ENCODE measurements at places on chromosomes 2 and 18. TPM values are rescaled to one million over a fixed set of nuclear protein-coding genes. Genes with fewer than 3 reads are reported as not detected.

DNA sequence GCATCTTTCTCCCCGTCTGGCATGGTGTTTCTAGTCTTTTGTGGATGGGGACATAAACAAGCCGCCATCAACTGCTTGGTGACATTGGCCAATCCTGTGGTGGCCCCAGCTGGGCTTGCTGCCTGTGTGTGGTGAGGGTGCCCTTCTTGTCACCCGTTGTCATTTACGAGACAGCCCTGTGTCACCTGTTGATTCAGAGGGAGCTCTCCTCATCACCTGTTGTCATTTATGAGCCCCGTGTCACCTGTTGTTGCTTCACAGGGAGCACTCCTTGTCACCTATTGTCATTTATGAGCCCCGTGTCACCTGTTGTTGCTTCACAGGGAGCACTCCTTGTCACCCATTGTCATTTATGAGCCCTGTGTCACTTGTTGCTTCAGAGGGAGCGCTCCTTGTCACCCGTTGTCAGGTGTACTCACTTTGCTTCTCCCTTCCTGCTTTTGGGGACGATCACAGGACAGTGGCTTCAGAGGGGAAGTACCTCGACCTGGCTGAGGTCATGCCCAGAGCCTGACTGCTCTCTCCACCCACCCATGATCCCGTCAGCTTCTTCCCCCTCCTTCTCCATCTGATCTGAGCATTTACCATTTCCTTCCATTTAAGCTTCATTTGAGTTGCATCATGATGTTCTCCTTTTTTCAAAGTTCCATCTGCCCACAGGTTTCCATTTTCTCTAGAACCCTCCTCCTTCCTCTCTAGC lies 29.1 kb downstream of the HPCAL1 start:
- no peaks in the 10 kb centered on the region for H3K27me3 ChIP-seq
- no peak for DNase-seq
- no peak overlapping the region for H3K4me3 ChIP-seq
- H3K27ac ChIP-seq, result peak overlapping the region; percentile 40
- peaks cover 48% of the 10 kb centered on the region for H3K4me1 ChIP-seq
- H3K36me3 ChIP-seq, result no peaks in the 10 kb centered on the region

The CD8A gene
- 6.9 TPM for total RNA-seq

The ACADL gene
- total RNA-seq, result 10.6 TPM

GRCh38 chr18:32775628-32776027 lies 2.8 kb upstream of the KLHL14 start:
- H3K36me3 ChIP-seq, result no peaks in the 10 kb centered on the region
- H3K4me3 ChIP-seq, result no peak overlapping the region
- no peaks in the 10 kb centered on the region for H3K27me3 ChIP-seq
- no peak for DNase-seq

The SMARCAL1 gene
- total RNA-seq, result 36.1 TPM

GRCh38 chr18:303607-304006 lies 35.8 kb upstream of the THOC1 start:
- H3K27ac ChIP-seq, result no peak overlapping the region
- H3K36me3 ChIP-seq, result no peaks in the 10 kb centered on the region
- H3K4me1 ChIP-seq, result no peaks in the 10 kb centered on the region
- no peak for DNase-seq
- no peak overlapping the region for H3K4me3 ChIP-seq

The KLHL41 gene
- total RNA-seq, result 0.49 TPM

DNA sequence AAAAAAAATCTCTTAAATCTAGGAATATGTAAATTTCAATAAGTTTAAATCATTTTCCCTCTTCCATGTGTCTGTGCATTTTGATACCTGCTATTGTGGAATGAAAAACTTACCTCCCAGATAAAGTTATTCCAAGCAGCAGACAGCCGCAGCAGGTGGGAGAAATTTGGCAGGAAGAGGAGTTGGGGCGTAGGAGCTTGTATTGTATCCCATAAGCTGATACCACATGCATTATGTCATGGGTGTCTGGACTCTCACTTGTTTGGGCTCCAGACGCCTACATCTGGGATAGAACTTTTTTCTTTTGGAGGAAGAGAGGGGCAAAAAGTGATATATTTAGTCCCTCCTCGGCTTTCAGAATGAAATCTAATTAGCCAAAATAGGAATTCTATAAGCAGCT lies 59.3 kb upstream of the TCF4 start:
- no peaks in the 10 kb centered on the region for H3K36me3 ChIP-seq
- DNase-seq, result no peak
- no peak overlapping the region for H3K4me3 ChIP-seq
- no peaks in the 10 kb centered on the region for H3K4me1 ChIP-seq
- no peaks in the 10 kb centered on the region for H3K27me3 ChIP-seq
- no peak overlapping the region for H3K27ac ChIP-seq

The FBXO41 gene
- 2.7 TPM for total RNA-seq

DNA sequence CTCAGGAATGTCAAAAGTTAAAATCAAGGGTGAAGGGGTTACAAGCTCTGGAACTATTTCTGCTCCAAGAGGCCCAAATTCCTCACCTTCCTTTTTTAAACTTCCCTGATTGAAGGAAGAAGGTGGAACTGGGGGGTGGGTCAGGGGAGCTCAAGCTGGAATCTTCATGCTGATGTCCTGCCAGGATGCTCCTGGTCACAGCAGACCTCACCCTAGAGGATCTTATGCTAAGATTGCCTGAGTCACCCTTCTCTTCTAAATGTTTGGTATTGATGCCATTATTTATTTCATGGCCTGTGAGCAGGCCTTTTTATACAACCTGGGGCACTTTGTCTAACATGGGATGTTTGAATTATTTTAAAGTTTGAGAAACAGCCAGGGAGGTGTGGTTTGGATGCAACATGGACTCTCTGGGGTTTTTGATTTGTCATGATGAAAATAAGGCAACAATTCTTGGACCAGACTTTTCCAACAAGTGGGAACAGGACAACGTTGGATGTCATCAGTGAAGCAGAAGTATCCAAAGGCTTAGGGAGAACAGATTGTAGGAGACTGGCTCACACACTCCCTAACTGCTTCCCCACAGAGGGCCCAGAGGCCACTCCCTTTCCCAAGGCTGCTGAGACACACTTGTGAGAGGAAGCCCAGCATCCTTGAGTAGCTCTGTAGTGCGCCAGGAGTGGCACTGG lies 420.2 kb upstream of the MEX3C start:
- H3K27me3 ChIP-seq, result no peaks in the 10 kb centered on the region
- no peaks in the 10 kb centered on the region for H3K36me3 ChIP-seq
- DNase-seq, result no peak
- H3K4me1 ChIP-seq, result no peaks in the 10 kb centered on the region
- H3K27ac ChIP-seq, result no peak overlapping the region
- H3K4me3 ChIP-seq, result no peak overlapping the region

- no peaks in the 10 kb centered on the region for H3K36me3 ChIP-seq
- H3K27ac ChIP-seq, result no peak overlapping the region
- H3K27me3 ChIP-seq, result no peaks in the 10 kb centered on the region
- peaks cover 24% of the 10 kb centered on the region for H3K4me1 ChIP-seq
These were observed 1.5 kb downstream of the ERBB4 start for GRCh38 chr2:212536817-212537725.

DNA sequence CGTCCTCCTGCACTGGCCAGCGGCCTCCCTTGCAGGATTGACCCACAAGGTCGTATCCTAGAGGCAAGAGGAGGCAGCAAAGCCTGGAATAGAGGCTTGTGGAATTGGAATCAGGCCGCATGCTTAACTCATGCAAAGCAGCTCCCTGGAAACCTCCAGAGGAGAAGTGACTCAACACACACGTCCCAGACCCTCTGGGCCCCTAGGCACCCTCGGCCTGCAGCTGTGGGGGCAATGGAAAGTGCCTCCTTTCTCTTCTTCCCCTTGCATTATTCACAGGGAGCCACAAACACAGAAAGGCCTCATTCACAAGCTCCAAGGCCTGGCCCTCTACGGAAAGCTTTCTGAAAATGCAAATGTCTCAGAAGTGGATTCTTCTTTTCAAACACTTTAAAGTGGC lies 19.6 kb downstream of the SPATA3 start:
- no peak overlapping the region for H3K27ac ChIP-seq
- no peak overlapping the region for H3K4me3 ChIP-seq
- H3K4me1 ChIP-seq, result no peaks in the 10 kb centered on the region
- H3K36me3 ChIP-seq, result no peaks in the 10 kb centered on the region
- no peak for DNase-seq

Data from vagina (tissue), 2 donors.